ENCODE measurements at places on chromosomes 7 and 10. TPM values are rescaled to one million over a fixed set of nuclear protein-coding genes. Genes with fewer than 3 reads are reported as not detected.

Gene LMOD2
- total RNA-seq: not detected

GRCh38 chr7:42210333-42210732 is 26.7 kb downstream of the GLI3 start:
- no peak for DNase-seq

GRCh38 chr10:76150876-76151288 is 719.5 kb downstream of the LRMDA start:
- DNase-seq: no peak

DNA sequence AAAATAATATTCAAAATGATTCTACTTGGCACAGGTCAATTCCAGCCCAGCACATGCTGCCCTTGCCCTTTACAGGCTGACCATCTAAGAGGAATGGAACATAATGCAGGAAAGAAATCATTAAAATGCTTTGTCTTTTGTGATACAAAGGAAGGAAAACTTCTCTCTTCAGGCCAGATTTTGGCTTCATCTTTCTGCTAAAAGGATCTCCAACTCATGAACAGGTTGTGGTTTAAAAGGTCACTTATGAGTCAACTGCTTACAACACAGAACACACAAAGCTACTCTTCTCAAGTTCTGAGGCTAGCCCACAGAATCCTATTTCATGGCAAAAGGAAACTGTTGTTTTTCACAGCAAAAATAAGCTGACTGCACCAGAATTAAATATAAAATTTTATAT is 197.1 kb downstream of the DOCK4 start:
- no peak for DNase-seq

DNA sequence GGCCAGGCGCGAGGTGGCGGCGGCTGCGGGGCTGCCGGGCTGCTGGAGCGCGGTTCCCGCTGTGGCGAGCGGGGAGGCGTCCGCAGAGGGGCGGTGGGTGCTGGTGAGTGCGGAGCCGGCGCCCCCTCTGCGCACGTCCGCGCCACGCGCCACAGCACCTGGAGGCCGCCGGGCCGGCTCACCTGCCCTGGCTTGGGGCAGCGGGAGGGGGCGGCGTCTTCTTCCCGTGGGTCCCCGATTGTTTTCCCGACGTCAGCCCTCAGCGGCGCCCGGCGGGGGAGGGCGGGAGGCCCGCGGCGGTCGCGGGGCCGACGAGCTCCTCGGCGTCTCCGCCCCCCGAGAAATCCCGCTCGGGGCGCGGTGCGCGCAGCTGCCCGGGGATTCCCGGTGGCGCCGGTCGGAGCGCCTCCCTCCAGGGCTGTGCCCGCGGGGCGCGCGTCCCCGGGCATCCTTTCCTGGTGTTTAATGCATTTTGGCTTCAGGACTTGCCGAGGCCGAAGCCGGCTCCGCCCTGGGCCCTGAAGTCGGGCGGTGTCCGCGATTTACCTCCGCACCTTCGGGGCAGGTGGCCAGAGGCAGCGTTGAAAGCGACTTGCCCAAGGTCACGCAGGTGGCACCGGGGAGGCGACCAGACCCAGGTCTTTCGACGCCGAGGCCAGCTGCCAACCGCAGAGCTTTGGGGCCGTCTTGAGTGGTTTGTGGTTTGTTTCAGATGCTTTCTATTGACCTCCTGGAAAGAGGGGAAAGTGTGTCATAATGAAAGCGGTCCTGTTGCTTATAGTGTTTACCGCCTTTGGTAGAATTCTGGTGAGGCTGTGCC is 561 bp downstream of the PLEKHA1 start:
- DNase-seq: peak; percentile 80

All from CD8-positive, alpha-beta memory T cell (primary cell).